Left kidney (tissue), 8 donors: ENCODE measurements at places on chromosomes 6 and 20.

DNA sequence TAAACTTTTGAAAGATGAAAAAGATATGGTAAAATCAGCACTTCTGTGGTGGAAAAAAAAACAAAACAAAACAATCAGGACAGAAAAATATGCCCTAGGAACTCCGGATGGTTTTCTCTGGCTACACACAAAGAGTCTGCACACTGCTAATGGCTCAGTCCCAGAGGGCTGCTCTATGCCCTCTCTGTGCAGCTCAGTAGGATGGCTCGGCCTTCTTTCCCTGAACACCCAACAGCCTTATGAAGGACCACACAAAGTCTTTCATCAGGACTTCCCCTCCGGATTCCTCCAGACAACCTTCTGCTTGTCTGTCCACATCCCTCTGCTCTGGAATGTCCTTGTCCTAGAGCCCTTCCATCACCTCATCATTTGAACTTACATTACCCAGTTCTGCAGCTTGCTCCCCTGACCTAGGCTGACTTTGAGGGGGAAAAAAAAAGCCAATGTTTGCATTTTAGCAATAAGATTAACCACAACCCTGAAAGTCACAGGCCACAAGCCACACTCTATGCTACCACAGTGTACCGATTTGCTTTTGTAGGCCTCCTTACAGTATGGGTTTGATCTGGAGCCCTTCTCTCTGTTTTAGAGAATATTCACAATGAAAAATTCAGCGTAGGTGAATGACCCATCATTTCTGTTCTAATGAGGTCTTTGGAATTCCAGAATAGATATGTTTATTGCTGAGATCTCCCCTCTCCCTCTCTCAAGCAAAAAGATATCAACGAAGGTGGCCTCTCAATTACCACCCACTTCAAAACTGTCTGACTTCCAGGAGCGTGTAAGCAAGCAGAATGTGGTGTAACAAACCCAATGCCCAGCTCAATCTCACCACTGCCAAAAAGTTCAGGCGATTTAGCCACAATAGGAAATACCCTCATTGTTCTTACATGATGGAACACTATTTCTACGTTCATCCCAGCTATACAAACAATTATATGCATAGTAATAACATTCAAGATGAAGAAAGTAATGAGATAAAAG is 164.0 kb downstream of the GMDS start:
- no peak for DNase-seq

DNA sequence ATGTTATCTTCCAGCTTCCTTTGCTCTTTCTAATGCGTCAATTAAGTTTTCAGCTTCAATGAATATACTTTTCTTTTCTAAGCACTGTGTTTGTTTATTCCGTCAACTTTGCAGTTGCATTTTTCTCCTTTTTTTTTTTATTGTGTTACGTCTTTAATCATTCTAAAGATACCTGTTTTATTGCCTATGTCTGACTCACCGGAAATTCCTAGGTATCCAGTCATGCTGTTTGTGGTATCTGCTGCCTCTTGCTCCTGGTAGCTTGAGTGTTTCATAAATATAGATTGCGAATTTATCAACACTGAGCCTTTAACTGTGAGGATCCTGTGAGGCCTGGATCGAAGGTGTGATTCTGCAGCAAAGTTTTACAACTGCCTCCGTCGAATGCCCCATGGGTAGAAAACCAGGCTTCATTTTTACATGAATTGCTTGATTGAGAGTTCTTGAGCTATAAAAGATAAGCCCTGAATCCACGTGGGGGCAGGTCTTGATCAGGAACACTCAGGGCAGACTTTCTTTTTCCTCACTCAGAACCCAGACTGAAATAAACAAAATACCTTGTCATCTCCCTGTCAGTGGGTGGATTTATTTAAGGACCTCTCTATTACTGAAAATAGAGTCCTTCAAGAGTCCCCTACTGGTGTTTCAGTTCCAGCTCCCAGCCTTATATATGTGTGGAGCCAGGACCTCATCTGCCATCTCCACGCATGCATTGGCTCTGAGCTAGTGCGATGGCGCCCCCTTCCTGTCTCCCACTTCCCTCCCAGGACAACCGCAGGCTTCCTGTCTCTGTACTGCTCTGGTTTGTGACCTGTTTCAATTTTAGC is 60.1 kb upstream of the LRRC1 start:
- no peak for DNase-seq

GRCh38 chr20:51533291-51534172 is 9.0 kb downstream of the NFATC2 start:
- no peak for DNase-seq

- DNase-seq = no peak
Observed at GRCh38 chr20:32160341-32160740, 47.2 kb downstream of the PLAGL2 start.

DNA sequence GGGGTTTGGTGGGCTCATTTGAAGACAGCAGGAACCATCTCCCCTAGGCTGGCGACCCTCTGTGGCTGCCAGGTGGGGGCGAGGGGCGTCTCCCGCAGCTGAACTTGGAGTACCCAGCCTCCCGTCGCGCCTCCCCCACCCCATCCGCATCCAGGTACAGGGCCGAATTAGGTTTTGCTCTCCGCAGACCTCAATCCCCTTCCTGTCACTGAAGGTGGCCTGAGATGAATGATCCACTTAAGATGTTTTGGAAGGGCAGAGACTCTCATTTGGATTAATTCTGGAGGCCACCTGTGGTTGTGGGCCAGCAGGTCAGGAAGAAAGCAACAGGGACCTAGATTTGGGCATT is 493 bp downstream of the CD83 start:
- DNase-seq = no peak

DNA sequence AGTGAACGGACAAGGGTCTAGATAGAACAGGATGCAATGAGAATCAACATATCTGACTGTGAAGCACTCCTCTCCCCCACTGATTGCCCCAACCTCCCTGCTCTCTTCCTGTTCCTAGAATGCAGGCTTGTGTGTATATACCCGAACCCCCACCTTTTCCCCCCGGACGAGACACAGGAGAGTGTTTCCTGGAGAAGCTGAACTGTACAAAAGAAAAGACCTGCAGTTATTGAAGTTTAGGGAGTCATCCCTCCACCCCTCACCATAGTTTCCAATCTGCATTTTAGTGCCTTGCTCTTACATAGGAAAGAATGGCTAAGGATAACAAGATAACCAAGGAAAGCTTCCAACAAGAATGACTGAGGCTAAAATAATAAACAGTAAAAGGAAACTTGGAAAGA is 55.5 kb upstream of the PDE10A start:
- DNase-seq = no peak

DNA sequence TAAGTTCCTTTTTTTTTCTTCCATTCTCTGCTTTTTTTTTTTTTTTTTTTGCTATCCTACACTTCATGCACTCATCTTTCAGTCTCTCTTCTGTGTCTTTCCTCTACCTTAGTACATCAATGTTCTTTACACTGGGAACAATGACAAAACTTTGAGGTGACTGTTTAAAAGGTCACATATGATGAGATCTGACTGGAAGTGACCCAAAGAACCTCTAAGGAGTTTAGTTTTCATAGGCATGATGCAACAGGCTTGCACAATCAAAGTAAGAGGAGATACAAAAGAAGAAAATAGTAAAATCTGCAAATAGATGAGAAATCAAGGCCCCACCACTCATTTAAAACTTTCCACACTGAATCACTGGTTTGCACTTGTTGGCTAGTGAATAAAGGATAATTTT is 840.8 kb downstream of the TBC1D32 start:
- no peak for DNase-seq

- no peak for DNase-seq
Observed at GRCh38 chr6:31354158-31354863, 2.7 kb downstream of the HLA-B start.

DNA sequence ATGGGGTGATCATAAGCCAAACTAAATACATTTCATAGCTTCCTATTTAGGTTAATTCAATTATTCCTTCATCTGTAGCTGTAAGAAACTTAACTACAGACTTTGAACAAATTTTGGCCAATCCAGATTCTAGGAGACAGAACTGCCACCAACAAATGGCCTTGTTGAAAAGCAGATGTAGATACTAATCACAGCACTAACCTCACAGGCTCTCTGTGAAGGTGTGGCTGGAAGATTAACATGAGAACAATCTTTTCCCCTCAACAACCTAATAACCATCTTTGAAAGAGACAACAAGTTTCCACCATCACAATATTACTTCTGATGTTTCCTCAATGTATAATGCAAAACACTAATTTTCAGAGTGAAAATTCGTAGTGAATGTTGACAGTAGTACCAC is 87.8 kb downstream of the SESN1 start:
- no peak for DNase-seq

DNA sequence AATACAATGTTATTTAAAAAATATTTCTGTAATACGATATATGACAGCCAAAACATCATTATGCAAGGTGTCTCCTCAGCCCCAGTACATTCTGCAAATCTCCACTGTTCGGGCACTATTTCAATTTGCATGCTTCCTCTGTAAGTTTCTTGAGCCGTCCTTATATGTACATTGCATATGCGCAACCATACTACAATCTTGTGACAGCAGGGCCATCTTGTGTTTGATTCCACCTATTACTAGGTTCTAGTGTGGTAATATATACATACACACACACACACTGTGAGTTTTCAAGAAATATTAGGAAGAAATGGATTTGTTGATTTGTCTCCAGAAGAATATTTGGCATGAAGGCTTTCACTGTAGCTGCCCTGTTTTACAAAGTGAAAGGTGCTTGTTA is 9.8 kb downstream of the LYRM4 start:
- no peak for DNase-seq

DNA sequence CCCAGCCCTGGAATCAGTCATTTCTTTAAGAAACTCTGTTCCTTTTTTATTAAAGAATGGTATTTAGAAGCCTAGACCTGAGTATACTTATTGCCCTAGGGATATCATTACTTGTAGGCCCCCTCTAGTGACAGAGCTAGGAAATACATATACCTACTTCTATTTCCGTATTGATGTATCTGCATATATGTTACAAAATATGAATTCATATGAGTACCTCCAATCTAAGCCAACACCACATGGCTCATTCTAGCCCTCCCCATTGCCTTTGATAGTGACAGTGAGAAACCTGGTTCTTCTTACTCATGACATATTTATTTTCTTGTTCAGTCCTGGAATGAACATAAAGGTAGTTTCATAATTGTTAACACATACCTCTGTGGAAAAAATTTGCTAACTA is 137.2 kb downstream of the FARS2 start:
- DNase-seq = no peak

DNA sequence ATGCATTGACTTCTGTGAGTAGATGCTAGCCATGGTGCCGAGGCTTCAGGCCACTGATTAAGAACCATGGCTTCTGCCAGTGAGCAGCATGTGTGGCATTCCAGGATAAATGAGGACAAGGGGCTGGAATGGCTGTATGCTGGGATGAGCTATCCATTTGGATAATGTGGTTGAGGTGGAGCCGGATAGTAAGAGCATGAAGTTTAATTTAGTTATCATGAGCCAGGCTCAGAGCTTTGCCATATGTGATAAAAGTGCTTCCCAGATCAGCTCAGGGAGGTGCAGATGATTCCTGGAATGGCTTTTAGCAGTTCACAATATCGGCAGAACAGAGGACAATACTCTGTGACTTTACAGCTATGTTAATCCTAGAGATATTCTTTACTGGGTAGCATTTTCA is 34.6 kb upstream of the RNF8 start:
- DNase-seq = no peak

GRCh38 chr20:6501061-6501460 is 266.4 kb upstream of the BMP2 start:
- no peak for DNase-seq

GRCh38 chr6:52590152-52590891 is 13.5 kb upstream of the TRAM2 start:
- DNase-seq = no peak

DNA sequence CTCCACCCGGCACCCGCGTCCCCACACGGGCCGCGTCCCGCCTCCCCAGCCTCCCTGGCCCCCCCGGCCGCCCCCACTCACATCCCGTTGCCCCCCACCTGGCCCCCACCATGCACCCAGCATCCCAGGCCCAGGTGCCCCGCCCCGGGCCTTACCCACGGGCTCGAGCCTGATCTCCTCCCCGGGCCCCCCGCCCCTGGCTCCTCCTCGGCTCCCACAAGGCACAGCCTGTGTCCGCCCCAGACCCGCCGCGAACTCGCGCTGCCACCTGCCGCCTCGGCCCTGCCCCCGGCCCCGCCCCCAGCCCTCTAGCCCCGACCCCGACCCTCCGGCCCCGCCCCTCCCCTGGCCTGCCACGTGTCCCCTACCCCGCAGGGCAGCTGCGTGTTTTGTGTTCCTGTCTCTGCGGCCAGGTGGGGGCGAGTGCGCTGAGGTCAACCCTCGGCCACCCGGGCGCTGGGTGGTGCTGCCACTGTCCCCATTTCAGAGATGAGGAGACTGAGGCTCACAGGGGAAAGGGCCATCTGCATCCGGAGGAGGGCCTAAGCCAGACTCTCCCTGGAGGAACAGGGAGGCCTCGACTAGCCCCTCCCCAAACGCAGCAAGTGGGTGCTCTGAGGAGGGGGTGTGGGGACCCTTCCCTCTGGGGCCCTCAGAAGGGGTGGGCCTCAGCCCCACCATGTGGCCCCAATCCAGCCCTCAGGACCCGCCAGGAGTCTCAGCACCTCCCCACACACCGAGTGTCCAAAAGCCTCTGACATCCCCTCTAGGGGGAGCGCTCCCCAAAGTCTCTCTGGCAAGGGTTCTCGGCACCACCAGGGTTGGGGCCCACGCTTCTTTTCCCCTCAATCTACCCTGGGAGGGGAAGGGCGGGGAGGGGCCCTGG is 99.8 kb downstream of the TAF4 start:
- no peak for DNase-seq

GRCh38 chr6:122778302-122778701 is 1.2 kb upstream of the FABP7 start:
- no peak for DNase-seq

GRCh38 chr6:71420095-71420692 is 131.6 kb downstream of the OGFRL1 start:
- no peak for DNase-seq

GRCh38 chr20:20203784-20204183 is 151.5 kb downstream of the CFAP61 start:
- no peak for DNase-seq

GRCh38 chr6:134015719-134016557 is 36.5 kb downstream of the SLC2A12 start:
- no peak for DNase-seq
